GM23248 (cell line): ENCODE measurements at places on chromosomes 4 and X. TPM values are rescaled to one million over a fixed set of nuclear protein-coding genes. Genes with fewer than 3 reads are reported as not detected.

PAQR3 gene
- total RNA-seq, result 19.2 and 20.7 TPM in 2 replicates

GRCh38 chrX:38312436-38312835 lies 14.9 kb downstream of the RPGR start:
- DNase-seq, result peak; percentile 83

- DNase-seq, result peak; percentile 88
These were observed 39.5 kb upstream of the MAP3K15 start for GRCh38 chrX:19554786-19555185.

- DNase-seq, result no peak
These were observed 195.0 kb upstream of the S100G start for GRCh38 chrX:16454926-16455325.

FAM9A gene
- not detected in 2 replicates for total RNA-seq

GRCh38 chr4:1300466-1301455 lies 11.1 kb downstream of the MAEA start:
- DNase-seq, result peak; percentile 64

TLR2 gene
- not detected in 2 replicates for total RNA-seq

MFAP3L gene
- 19.3 and 20.8 TPM in 2 replicates for total RNA-seq

- DNase-seq, result no peak
These were observed 137.8 kb downstream of the SCFD2 start for GRCh38 chr4:53228036-53228435.
